ENCODE measurements at places on chromosomes 13 and 19. TPM values are rescaled to one million over a fixed set of nuclear protein-coding genes. Genes with fewer than 3 reads are reported as not detected.

TMEM238 gene
- 19.2 TPM for total RNA-seq

GRCh38 chr13:20206065-20206697 is 13.4 kb upstream of the GJB2 start:
- no peak for DNase-seq

FGF22 gene
- total RNA-seq, result not detected

- DNase-seq, result no peak
Measured at GRCh38 chr19:16702123-16702522, 17.5 kb upstream of the NWD1 start.

- DNase-seq, result no peak
Measured at GRCh38 chr19:48656840-48657474, 11.0 kb upstream of the CA11 start.

DNA sequence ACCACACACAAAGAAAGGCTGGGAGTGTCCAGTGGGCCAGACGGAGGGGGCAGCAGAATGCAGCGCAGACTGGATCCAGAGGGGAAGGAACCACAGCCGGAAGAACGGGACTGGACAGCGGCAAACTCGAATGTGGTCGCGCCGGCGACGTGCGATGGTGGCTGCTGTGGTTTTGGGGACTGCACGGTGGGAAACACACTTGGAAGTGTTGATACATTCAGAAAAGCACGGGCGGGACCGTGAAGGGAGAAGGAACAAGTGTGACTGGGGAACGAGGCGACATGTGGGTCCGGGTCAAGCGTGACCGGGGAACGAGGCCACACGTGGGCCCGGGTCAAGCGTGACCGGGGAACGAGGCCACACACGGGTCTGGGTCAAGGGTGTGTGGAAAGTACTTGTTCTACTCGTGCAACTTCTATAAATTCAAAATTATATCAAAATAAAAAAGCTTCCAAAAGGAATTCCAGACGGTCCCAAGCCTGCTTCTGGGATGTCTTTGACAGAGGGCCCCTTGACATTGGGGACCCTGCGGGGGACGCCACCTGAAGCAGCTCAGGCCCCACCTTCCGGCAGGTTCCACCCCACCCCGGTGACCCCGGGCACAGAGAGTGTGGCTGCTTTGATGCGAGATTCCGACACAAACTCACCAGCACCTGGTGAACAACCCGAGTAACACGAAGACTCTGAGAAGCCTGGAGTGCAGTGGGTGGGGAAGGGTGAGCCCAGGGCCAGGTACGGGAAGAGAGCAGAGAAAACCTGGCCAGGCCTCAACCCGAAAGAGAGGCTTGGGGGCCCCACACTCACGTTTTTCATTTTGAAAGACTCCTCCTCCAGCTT is 25.1 kb upstream of the C13orf46 start:
- no peak for DNase-seq

GRCh38 chr19:46952874-46953273 is 66.8 kb upstream of the NPAS1 start:
- DNase-seq, result no peak

- DNase-seq, result no peak
Measured at GRCh38 chr13:112067871-112068539, 1.1 kb downstream of the SOX1 start.

DNA sequence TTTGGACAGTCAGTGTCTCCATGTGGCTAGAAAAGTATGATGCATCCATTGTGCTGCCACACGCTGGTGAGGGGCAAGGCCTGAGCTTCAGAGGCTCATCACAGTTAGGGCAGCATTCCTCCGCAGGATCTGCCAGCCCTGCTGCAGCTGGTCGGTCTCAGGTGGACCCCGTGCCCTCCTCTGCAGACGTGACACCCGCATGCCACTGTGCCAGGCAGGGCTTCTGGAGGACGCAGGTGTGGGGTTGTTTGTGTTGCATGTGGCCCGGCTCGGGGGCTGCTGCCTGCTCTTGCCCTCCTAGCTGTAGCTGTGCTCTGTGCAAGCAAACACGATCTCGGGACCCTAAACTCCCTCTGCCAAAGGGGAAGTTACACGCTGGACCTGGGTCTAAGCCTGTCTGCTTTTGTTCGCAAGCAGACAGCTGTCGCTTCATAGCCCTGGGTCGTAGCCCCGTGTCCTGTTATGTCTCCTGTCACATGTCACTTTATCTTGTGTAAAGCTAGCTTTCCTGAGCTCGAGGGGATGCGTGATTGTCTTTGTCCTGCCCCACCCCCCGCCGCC is 45.3 kb downstream of the SLC7A9 start:
- no peak for DNase-seq

DNA sequence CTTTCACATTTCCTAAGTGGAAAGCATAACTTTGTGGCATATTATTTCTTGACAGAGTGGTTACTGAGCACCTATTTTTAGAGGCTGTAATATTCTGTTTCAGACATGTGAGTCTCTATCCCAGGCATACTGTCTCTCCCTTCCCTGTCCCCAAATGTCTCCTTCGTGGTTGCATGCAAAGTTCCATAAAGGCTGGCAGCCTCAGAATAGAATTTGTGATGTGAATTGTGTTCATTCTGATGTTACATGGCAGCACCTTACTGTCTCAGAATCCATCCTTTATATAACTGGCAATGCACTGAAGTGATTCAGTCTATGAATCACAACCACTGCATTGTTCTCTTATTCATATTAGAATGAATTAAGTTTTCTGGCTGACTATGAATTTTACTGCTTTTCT is 89.0 kb upstream of the SLC7A1 start:
- no peak for DNase-seq

- no peak for DNase-seq
Measured at GRCh38 chr13:95033890-95034289, 267.4 kb downstream of the ABCC4 start.

PRTN3 gene
- not detected for total RNA-seq

GRCh38 chr13:29923554-29924481 is 73.4 kb upstream of the UBL3 start:
- peak; percentile 60 for DNase-seq

DNA sequence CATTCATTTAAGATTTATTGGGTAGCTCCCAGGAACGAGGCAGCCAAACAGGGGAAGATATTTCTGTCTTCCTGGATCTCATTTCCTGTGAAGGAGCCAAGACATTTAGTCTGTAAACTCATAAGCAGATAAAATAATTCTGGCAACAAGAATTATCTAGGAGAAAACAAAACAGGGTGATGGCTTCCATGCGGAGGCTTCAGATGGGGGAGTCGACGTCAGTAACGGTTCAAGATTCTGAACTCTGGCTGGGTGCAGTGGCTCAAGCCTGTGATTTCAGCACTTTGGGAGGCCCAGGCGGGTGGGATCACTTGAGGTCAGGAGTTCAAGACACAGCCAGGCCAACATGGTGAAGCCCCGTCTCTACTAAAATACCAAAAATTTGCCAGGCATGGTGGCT is 1.3 kb downstream of the GNA15 start:
- no peak for DNase-seq

LGALS7B gene
- total RNA-seq, result not detected

- no peak for DNase-seq
Measured at GRCh38 chr13:79776531-79777295, 295.8 kb downstream of the NDFIP2 start.

HNRNPM gene
- 211 TPM for total RNA-seq

DNA sequence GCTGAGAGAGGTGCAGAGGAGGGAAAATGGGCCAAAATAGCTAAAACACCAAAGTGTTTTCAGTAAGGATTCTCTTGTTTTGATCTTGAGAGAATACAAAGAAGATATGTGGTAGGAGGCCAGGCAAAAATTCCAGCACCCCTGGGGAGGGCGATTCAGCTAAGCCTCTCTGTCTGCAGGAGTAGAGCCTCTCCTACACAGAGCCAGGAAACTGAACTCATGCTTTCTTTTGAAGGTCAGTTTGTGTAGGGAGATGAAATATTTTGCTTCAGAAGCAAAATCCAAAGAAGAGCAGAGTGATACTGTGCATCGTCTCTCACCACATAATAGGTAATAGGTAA is 565.0 kb downstream of the FGF9 start:
- DNase-seq, result no peak

DNA sequence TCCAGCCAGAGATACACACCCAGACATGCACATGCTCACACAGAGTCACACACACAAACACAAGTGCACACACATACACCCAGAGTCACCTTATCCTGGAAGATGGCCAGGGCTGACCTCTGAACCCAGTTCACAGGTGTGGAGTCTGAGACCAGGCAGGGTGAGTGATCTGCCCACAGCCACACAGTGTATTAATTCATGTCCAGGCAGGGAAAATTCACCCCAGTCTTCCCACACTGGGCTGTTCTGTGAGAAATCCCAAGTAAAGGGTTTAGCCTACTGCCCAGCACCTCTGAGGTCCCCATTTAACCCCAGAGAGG is 2.0 kb downstream of the POU2F2 start:
- DNase-seq, result no peak

GRCh38 chr13:26340807-26341206 is 86.9 kb downstream of the CDK8 start:
- DNase-seq, result no peak

DNA sequence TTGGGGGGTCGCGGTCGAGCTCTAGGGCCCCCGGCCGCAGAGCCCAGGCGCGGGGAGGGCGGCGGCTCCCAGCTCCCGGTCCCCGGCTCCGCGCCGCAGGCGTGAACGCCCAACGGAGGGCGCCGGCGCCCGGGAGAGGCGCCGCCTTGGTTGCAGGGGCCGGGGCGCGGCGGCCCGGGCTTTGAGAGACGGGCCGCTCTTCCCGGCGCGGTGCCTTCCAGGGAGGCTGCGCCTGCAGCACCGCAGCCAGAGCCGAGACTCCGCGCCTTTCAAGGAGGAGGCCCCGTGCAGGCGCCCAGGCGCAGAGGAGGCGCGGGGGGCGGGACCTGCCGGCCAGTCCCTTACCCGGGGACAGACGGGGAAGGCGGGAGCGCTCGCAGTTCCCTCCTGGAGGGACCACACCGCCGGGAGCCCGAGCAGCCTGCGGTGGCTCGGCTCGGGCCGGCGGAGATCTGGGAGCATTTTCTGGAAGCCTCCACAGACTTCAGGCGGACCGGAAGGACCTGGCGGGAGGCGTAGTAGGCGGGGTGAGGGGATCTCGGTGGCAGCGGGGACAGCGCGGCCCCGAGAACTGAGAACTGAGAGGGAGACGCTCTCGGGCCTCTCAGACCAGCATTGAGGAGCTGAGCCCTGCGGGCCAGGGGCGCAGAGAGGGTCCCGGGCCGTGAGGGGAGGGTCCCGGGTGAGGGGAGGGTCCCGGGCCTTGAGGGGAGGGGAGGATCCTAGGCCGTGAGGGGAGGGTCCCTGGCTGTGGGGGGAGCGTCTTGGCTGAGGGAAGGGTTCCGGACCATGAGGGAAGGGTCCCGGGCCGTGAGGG is 25.5 kb upstream of the MCF2L start:
- peak; percentile 25 for DNase-seq

DNA sequence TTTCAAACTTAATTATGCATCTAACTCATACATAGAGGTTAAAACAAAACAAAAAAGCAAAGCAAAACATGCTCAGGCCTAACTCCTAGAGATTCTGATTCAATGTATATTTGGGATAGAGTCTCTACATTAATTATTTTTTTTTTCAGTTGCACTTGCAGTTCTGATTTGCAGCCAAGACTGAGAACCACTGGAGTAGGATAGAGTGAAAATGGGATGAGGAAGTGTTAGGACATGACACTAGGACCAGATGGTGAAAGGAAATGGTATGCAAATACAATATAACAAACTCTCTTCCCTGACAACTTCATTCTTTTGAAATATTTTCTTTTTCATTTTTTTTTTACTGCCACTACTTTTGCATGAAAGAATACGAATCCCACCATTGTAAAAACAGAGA is 1.8 kb downstream of the CCDC122 start:
- DNase-seq, result no peak

- DNase-seq, result peak; percentile 84
Measured at GRCh38 chr13:40776681-40777165, 5.7 kb upstream of the MRPS31 start.
